Cardiac fibroblast (primary cell): ENCODE measurements at places on chromosomes 7 and 10.
A peak's percentile ranks its signal among the peaks of the same experiment; 100 is the strongest.

DNA sequence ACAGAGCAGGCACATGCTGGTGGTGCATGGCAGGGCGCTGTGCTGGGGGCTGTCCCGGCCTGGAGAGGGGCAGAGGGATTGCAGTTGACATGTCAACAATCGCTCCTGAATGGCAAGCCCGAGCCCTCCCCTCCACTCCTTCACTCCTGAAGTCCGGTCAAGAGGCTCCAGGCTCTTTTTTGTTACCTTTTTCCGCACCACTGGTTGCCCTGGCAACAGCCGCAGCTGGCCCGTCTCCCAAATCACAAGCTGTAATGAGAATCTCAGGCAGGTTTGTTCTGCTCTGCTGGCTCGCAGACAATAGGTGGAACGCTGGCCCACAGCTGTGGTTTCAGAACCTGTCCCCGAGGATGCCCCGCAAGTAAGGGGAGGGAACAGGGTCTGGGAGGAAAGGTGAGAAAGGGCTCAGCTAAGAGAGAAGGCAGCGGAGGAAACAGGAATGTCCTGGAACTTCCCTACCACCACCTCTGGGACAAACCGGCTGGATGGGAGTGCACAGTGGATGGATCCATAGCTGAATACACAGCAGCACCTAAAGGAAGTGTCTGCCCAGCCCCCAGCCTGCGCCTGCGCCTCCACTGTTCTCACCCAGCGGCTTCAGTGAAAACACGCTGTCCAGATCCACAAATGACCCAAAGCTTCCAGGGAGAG is 58.9 kb downstream of the CALML3 start:
- DNase-seq: peak; percentile 45

DNA sequence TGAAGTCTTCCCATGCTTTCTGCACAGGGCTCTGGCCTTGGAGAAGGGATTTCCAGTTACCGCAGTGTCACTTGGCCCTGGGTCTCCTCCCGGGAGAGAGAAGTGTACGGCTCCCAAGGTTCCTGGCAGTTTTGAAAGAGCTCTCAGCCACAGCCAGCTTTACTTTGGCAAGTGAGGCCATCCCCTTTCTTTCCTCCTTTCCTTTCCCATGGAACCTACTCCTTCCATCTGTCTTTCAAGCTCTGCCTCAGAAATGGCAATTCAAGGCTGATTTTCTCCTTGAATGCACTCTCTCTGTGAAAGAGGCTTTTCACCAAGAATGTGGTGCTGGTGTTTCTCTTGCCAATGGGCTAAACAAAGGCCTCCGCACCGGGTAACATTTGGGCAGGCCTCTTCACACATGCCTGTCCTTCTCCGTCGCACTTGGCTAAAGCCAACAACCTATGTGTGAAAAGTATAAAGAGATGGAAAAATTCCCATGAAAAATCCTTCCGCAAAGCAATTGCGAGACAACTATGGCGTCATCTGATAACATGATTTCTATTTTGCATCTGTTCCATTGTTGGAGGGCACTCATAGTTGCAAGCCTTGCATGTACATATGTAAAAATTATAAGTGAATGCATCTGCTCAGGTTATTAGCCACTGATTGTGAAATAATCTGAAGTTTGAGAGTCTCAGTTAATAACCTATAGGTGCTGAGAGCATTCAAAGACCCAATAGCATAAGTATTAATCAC is 125.4 kb downstream of the PFKFB3 start:
- DNase-seq: no peak

GRCh38 chr10:102675666-102676533 is 31.6 kb downstream of the TRIM8 start:
- DNase-seq: peak; percentile 92

DNA sequence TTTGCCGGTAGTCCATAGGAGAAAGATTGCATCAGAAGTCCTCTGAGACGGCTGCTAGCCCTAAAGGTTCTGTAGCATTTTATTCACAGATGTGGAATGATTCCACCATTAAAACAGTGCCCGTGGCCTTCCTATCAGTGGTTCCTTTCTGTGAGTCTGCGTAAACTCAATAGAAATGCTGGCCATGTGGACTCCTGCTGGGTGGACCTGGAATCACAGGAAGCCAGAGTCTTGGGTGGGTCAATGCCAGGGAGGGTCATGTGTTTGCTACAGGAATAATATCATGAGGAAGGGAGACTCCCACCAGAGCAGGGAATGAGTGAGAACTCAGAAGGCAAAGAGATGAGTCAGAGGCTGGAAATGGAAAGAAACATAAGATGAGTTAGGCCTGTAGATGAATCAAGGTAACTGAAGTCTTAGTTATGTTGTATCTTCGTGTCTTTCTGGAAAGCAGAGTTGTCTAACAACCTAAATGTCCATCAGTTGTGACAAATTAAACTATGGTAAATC is 410.4 kb upstream of the AUTS2 start:
- DNase-seq: no peak

DNA sequence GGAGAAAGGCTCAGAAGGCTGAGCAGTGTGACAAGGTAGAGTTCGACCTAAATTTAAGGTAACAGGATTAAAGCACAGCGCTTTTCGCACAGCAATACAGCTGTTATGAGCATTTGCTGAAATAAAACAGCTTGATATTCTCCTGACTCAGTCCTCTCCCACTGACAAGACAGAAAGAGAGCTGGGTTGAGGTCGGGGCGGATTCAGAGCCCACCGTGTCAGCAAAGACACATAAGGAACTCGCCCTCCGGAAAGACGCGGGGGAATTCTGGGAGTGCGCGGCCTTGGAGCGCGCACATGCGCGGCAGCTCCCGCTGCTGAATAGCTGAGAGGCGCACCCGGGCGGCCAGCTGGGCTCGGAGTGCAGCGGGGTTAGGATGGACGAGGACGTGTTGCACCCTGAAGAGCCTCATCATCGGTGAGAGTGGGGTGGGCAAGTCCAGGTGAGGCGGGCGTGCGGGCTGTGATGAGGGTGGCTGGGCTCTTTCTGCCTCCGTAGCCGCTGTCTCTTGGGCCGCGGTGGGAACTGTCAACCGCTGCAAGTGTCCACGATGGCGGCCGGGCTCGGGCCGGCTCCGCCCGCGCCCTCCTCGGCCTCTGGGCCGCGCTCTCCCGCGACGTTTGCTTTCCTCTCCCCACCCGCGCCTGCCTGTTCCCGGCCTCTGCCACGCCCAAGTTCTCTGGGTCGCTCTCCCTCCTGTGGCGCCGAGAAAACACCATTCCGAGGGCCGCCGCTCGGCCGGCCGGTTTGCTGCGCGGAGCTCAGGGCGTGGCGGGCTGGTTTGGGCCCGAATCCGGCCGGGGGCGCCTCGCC is 120.6 kb downstream of the LYZL1 start:
- peak; percentile 73 for DNase-seq

- no peak for DNase-seq
Measured at GRCh38 chr7:24255139-24255538, 28.9 kb upstream of the NPY start.

DNA sequence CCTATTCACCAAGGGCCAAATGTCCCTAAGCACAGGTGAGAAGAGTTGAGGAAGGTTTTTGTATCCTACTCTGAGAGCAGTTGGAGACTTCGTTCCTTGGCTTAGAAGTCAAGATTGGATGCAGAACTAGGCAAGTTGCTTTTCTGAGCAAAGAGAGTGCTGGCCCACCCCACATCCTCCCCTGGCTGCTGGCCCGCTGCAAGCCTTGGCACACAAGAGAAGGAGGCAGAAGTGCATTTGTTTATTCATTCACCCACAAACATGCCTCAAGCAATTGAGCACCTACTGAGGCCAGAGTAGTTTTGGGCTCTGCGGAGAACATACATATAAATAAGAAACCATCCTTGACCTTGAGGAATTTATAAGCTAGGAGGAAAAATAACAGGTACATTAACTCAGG is 318.9 kb downstream of the KCNMA1 start:
- no peak for DNase-seq

DNA sequence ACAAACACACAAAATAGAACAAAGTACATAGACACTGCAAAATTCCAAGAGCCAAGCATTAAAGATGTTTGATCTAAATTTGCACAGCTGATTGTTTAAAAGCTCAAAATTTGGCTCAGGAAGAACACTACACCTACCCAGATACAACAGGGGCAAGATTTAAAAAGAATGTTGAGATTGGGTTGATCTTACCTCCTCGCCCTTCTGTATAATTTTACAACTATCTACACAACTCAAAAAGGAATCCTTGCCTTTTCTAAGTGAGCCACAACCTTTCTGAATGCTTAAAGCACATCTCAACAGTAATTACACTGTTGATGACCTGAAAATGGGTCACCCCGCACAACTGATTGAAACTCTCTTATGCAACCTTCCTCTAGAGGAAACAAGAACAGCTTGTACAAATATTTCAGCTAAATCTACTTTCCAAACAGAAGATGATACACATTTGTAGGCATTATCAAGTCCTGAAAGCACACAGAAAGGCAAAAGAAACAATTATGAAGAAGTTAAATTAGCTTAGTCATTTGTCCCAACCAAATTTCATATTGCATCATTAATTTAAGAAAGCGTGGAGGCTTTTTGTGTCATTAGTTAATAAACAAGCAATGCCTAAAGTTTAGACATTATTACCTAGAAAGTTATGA is 75.5 kb downstream of the UBE2H start:
- peak; percentile 34 for DNase-seq

- no peak for DNase-seq
Measured at GRCh38 chr7:154581251-154581890, 421.6 kb downstream of the PAXIP1 start.

DNA sequence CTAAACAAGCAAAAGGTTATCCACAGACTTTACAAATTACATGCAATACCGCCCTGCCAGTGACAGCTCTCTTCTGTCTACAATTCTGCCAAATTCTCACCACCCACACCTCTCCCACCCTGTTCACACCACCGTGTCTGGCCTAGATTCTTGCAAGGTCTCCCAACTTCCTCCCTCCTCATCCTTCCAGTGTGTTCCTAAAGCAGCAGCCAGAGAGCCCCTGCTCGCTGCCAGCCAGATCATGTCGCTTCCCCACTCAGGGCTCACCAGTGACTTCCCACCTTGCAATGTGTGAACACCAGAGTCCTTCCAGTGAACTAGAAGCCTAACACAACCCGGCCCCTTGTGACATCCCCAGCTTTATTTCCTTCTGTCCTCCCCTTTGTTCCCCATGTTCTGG is 121.6 kb downstream of the HECW1 start:
- DNase-seq: no peak

DNA sequence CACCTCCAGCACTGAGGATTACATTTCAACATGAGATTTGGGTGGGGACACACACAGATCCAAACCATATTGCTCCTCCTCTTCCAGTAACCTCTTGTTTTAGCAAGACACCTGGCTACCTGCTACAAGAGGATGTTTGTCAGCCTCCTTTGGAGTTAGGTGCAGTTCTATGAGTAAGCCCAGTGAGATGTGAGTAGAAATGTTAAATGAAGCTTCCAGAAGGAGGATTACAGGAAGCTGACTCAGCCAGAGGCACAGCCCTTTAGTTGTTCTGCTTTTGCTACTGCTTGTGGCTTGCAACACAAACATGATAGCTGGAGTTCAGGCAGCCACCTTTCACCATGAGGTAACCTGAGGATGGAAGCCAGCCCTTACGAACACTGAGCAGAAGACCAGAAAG is 382.7 kb upstream of the RNF32 start:
- DNase-seq: no peak

DNA sequence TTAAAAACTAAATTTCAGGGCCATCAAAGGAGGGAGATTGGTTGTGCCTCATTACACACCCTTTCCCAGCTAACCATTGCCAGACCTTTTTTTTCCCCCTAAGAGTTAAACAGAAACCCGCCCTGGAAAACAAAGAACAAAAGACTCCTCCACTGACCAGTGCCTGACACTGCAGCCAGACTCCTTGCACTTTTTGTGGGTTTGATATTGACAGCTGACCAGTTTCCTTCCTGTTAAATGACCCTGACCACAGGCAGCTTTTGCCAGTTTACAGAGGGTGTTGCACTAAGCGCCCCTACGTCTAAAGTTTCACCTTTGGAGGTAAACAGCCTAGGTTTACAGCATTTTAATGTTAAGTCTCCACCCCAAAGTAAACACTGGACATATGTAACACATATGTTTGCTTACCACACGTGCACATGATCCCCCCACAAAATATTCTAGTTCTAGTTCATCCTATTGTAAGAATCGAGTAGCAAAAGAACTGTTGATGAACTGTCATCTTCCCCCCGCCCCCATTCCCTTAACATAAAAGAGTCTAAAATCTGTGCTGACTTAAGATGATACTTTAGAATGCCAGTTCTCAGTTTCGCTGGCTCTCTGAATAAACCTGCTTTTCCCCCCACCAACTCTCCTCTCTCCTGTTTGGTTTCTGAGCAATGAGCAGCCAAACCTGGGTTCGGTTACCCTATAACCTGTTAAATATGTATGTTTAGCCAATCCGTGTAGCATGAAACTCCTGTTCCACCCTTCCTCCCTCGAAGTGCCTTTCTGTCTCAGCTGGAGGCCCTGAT is 38.0 kb downstream of the FOXI2 start:
- DNase-seq: no peak

DNA sequence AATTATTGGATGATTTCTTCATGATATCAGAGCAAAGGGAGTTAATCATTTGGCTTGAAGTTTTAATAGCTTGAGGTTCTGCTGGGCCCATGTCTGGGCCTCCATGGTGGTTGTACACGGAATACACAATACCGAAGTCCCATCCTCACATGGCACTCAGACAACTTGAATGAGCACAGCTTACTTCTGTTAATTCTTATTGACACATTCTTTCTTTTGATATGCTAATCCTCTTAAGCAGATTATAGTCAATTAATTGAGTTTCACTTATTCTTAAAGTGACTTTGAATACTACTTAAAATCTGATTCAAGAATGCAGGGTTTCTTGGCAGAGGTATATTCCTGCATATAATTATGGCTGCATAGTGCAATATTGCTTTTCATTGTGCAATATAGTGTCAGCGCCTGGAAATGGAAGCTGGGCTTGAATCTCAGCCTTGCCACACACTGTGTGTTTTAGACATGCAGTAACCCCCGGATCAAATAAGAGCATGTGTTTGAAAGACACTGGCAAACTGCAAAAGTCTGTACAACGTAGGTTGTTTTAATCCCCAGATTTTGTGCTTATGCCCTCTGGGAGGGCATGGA is 543.5 kb upstream of the ADARB2 start:
- no peak for DNase-seq

DNA sequence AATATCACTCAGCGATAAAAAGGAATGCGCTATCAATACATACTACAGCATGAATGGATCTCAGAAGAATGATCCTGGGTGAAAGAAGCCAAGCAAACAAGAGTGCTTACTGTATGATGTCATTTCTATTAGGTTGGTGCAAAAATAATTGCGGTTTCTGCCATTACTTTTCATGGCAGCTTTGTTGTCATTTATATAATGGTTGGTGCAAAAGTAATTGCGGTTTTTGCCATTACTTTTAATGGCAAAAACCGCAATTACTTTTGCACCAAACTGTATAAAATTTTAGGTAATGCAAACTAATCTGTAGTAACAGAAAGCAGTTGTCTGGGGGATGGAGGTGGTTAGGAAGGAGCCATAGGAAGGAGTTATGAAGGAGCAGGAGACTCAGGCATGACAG is 318.3 kb upstream of the ZMIZ1 start:
- DNase-seq: no peak

DNA sequence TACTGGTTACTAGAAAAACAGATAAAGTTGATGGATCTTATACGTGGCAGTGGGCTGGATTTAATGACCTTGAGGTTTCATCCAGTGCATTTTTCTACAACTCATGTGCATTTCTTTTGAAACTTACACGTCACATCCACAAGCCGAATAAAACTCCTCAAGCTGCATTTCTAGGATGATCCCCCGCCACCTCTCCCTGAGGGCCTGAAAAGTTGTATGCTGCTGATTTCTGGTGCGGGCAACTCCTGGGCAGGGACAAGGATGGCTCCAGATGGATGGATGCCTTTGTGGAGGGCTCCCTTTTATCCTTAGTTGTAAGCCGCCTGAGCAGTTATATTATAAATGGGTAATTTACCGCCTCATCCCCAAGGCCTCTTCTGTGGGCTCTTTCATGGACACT is 1091.1 kb downstream of the LRMDA start:
- no peak for DNase-seq
